ENCODE measurements at places on chromosomes 4 and X.

DNA sequence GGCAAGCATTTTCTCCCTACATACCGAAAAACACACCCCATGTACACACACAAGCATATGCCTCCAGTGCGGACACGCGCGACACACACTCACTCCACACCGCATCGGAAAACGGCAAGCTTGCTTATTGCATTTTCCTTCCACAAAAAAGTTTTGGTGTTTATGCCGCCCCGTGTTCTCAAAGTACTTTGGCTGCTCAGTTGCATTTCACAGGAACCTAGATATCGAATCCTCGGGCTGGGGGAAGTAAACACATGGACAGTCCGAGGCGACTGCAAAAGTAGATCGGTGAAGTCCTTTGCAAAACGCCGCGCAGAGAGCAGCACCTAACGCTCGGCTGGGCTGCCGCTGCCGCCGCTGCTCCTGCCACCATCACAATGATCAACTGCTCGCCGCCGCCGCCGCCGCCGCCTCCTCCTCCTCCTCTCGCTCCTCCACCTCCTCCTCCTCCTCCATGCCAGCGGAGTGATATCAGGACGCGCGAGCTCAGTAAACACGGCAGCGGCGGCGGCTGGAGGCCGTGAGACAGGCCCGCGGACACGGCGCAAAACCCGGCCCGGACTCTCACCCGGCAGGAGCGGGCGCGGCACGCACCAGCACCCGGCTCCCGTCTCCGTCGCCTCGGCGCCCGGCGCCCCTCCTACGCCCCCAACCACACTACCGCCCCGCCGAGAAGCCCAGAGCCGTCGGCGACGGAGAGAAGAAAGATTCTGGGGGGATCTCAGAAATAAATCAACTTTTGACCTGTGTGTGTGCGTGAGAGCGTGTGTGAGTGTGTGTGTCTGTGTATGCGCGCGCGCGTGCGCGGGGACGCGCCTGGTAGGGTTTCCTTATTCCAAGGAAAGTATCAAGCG, at the start of gene MAML3:
Gene MAML3 (minus strand): TSS at position 467 of the 854 bp plus-strand sequence. CDS start 857 bp downstream, outside the sequence.
- peak; percentile 98 for DNase-seq

- no peak for DNase-seq
Observed at GRCh38 chr4:168383510-168383909, 65.0 kb upstream of the DDX60 start.

- DNase-seq = peak; percentile 88
Observed at GRCh38 chr4:186021461-186022167, 47.3 kb upstream of the TLR3 start.

DNA sequence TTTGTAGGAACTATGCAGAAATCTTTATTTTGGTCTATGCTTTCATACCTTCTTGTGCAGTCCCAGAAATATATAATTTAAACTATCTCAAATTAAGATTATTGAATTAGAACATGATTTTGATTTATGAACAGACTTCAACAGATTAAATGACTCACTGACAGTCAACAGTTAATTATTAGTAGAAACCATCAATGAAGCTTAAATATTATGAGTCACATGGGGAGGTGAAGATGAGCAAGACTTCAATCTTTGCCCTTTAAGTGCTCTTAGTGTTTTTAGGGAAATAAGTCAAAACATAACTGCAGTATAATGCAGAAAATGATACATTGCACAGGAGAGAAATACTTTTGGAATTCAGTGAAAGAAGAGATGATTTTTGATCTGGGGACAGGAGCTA, 81.5 kb upstream of the BMP3 start:
- DNase-seq = no peak

GRCh38 chr4:28883211-28883610, 1837.0 kb upstream of the PCDH7 start:
- DNase-seq = no peak

Data from eye (tissue), 1 donor.